ENCODE measurements at places on chromosomes 2 and 18.

- DNase-seq: no peak
Measured at GRCh38 chr2:216447293-216447692, 35.0 kb downstream of the SMARCAL1 start.

- no peak for DNase-seq
Measured at GRCh38 chr2:152532241-152532640, 185.0 kb downstream of the PRPF40A start.

- DNase-seq: no peak
Measured at GRCh38 chr2:202113571-202114142, 40.6 kb downstream of the KIAA2012 start.

- no peak for DNase-seq
Measured at GRCh38 chr2:51813247-51813646, 781.3 kb upstream of the NRXN1 start.

DNA sequence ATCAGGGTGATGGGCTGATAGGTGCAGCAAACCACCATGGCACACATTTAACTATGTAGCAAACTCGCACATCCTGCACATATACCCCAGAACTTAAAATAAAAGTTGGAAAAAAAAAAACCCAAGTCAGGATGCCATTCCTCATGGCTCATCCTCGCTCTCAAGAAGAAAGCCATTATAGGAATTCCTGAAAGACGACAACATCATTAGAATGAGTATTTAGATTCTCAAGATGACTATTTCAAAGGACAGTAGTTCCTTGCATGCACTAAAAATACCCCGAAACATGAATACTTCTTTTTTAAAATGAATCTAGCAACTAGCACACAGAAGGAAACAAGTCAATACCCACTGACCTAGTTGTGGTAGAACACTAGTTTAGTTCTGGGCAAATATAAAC lies 285.8 kb upstream of the REV1 start:
- DNase-seq: no peak

GRCh38 chr2:648476-649424 lies 28.5 kb downstream of the TMEM18 start:
- no peak for DNase-seq

DNA sequence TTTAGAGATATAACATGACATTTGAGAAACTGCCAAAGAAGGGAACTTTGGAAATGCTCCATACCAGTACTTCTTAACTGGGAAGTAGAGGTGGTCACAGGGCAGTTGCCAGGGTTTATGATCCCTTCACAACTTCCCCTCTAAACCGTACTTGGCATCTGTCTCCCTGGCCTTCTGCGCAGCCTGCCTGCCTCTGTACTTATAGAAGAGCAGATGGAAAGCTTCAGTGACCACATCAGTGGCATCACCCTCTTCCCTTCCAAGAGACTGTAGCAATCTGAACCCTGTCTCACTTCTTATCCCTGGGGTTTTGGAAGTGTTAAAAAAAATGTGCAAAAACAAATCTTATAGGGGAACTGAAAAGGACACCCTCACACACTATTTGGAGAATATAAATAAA lies 64.1 kb downstream of the EIF2AK3 start:
- DNase-seq: no peak

- DNase-seq: no peak
Measured at GRCh38 chr18:45218436-45218835, 396.8 kb upstream of the SLC14A2 start.

DNA sequence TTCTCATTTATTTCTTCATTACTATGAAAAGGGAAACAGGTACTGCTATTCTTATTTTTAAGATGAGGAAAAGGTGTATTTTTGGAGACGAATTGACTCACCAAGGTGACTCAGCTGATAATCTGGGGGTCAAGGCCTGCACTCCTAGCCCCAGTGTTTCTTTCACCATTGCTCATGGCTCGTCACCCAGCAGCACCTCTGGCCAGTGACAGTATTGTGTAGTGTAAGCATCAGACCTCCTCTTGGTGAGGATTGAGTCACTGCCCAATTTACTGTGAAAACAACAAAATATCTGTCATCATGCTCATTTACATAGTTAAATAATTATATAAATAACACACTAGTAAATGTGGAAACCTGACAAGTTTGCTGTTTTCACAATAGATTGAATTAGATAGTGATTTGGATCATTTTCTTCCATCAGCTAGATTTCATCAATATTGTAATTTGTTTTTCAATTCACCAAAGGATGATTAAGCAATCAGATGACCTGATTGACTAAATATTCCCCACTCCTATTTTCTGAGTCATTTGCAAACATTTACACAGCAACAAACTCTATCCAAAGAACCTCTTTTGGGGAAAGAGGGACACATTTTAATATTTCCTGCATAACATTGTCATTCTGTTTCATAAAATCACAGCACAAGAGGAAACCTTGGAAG lies 492.8 kb upstream of the RAB12 start:
- DNase-seq: no peak

DNA sequence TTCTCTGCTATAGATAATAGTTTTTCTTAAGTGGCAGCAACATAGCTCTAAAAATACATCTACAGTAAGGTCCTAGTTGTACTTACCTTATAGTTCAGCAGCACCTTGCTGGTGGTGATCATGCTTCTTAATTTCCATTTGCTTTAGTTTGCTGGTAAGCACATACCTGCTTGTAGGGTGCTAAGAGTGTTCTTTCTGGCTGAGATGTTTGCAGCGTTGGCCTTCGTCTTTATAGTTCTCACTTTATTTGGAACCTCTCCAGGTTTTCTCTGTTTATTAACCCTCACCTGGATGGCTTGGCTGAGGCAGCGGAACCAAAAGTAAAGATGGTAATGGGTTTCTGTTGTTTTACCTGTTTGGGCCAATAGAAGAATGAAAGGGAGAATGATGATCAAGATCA lies 123.6 kb upstream of the EFEMP1 start:
- no peak for DNase-seq

DNA sequence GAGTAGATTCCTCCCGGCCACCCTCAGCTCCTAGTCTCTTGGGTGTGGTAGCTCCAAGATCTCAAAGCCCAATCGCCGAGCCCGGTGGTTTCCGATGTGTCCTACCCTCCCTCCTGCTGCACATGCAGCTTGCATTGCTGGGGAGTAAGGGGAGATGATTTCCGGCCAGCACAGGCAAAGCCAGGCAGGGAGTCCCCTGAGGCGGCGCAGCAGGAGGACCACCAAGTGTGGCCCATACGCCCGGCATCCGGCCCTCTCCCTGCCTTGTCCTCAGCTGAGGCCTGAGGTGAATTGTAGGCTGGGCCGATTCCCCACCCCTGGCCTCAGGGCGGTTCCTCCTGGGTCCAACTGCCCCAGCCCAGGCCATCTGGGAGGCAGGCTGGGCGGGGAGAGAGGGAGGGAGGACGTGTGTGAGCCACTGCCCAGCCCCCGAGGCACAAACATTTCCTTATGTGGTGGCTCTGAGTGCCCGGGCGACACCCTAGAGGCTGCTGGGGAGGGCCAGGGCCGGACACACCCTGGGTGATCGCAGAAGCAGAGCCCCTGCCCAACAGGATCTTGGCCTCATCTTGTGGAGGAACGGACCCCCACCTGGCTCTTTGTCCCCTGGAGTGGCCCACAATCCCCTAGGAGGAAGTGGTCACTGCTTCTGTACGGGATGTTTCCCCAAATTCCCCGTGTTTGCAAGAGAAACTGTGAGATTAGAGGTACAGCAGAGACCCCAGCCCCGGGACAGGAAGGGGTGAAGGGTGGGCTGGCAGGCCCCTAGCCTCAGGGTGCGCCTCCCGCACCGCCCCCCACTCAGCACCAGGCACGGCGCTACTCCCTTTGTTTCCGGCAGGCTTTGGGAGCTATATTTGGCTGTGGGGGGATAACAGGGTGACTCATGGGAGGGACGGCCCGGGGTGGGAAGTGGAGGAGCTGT lies 41.9 kb upstream of the PTMA start:
- no peak for DNase-seq

DNA sequence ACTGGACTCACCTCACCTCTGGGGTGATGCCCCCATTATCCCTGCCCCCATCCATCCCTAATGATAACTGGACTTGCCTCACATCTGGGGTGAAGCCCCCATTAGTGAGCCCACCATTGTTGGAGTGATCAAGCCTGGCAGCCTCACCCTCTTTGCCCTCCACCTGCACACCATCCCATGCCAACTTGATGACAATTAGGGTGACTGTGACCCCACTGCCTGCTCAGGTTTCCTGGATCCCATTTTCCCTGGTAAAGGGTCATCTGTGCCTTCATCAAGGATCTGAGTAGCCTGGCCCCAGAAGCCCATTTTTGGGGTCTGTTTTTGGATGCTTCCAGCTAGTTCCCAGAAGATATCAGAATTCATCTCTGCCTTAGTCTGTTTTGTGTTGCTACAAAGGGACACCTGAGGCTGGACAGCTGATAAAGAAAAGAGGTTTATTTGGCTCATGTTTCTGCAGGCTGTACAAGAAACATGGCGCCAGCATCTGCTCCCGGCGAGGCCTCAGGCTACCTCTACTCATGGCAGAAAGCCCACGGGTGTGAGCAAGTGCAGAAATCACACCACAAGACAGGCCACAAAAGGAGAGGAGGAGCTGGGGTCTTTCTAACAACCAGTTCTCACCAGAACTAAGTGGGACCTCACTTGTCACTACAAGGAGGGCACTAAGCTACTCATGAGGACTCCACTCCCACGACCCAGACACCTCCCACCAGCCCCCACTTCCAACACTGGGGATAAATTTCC lies 196.4 kb upstream of the TWIST2 start:
- DNase-seq: no peak

DNA sequence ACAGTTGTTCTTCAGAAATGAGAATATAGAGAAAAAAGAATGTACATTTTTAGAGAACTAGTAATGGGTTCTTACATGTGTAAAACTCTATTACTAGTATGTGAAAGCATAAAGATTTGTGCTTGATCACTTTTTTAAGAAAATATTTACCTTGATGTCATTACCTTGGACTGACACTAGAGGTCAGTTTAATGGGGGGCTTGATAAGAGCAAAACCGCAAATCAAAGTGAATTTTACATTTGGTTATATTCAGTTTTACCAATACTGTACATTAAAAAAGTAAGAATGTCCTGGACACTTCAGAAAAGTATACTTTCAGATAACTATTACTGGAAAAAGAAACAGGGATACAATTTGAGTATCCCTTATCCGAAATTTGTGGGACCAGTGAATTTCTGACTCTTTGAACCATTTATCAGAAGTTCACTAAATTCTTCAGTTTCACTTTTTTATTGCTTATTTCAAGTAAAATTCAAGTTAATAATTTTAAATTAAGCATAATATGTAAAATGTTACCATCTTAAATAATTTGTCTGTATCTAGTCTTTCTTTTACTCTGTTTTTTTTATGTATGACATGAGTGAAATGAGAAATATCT lies 1149.5 kb downstream of the DSC3 start:
- no peak for DNase-seq

DNA sequence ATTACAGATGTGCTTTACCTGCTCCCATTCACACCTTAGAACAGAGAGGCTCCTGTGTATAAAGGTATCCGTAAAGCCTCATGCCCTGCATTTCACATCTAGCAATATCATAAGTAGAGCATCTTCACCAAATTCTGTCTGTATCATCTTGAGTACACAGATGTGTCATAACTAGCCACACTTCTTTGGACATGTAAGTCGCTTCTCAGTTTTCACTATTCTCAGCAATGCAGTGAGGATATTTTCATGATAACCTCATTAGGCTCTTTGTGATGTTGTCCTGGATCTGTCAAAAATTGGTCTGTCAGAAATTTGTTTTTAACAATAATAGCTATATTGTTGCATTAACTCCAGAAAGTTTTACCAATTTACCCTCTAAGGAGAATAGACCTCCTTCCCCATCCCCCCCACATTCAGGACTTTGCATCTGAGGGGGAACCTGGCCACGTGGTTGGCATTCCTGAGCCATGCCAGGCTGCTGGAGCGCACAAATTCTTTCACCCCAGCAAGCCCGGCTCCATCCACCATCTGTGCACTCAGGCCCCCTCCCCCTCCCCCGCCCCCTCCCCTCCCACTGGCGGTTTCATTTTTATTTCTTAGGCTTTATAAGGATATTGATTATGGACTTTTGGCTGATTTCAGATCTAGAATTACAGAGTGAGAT lies 34.1 kb downstream of the AGAP1 start:
- DNase-seq: no peak

GRCh38 chr2:233075141-233075965 lies 15.2 kb downstream of the INPP5D start:
- no peak for DNase-seq

DNA sequence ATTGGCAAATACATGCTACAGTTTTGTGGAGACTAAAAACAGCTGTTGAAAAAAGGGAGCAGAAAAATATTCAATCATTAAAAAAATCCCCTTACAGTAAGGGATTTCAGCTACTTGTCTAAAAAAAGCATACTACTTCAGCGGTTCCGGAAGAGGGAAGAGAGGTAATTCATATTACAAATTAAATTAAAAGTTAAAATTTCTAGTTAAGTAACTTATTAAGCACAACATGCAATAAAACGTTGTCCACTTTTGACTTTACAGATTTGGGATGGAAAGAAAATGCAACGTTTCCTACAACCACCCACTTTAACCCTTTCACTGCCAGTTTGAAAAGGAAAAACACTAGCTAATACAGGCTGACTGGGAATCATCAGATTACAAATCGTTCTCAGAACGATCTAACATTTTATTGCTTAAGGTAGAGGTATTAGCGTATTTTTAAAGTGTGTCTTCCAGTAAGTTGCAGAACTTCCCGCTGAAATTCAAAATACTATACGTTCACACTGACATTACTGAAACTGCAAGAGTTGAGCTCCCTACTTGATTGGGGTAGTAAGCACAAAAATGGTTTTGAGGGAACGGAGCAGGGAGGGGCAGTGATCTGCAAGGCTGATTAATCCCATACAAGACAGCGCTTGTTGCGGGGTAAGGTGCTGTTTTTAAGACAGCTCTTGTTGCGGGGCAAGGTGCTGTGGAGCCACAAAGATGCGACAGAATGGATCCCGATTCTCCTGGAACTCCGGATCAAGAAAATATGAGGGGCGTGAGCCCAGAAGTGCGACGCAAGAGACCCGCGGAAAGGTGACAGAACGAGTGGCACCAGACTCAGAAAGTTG lies 743 bp downstream of the HADHA start:
- DNase-seq: no peak

DNA sequence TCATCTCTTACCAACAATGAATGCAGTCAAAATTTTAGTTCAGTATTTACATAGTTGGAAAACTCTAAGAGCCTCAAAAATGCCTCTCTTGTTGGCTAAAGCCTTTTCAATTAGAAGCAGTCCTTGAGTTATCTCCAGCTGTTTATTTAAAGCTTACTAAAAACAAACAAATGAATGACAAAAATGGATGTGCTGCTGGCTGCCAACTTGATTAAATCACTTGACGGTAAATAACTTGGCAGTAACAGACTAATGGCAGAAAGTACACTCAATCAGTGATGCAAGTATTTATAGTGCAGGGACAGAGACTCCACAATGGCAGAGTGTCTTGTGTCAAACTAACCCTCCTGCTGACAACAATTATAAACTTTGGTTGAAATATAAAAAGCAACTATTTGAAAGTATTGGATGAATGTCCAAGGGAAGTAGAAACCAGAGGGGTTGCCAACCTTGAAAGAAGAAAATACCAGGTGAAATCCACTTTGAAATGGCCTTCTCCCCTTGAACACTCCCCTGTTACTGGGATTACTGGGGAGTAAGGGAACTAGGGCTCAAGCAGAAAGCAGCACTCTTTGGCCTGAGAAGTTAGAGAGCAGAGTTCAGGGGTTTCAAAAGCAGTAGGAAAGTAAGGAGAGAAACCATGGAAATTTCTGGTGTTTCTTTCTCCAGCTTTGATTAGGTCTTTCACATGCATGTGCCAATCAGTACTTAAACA lies 245.2 kb upstream of the SPHKAP start:
- DNase-seq: no peak

Measured in activated naive CD4-positive, alpha-beta T cell (primary cell).